Astrocyte of the hippocampus (primary cell): ENCODE measurements at places on chromosomes 1 and 21.
A peak's percentile ranks its signal among the peaks of the same experiment; 100 is the strongest.

DNA sequence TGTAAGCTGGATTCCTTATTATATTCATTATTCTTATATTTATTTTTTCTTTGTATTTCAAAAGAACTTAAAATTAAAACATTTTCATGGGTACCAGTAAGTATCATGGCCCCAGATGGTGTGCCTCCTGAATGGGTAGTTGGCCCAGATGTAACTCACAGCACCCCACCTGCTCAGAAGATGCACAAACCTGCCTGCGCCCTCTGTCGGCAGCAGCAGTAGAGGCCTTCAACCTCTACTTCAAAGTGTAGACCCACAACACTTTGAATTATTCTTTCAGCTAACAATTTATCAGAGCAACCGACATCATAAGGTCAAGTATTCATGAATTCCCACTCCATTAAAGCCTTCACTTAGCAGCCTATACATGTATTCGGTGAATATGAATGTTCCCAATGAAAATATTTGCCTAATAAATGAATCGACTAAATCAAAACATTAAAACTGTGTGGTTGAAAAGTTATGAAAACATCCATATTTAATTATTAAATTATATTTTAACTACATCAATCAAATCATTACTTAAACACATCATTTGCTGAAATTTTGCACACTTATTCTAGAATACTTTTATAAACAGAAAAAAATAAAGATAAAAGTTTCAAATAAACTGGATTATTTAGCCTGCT is 25.4 kb downstream of the PIGM start:
- DNase-seq: peak; percentile 80

- DNase-seq: no peak
These were observed 27.6 kb upstream of the CNN3 start for GRCh38 chr1:94954263-94955220.

- no peak for DNase-seq
These were observed 89.2 kb downstream of the GPR88 start for GRCh38 chr1:100627054-100627716.

- peak; percentile 41 for DNase-seq
These were observed 7.2 kb upstream of the MMP23B start for GRCh38 chr1:1624443-1625403.
